ENCODE measurements at places on chromosomes 3 and 15.
A peak's percentile ranks its signal among the peaks of the same experiment; 100 is the strongest.

GRCh38 chr3:100902572-100902971, 90.6 kb downstream of the ABI3BP start:
- DNase-seq, result no peak

DNA sequence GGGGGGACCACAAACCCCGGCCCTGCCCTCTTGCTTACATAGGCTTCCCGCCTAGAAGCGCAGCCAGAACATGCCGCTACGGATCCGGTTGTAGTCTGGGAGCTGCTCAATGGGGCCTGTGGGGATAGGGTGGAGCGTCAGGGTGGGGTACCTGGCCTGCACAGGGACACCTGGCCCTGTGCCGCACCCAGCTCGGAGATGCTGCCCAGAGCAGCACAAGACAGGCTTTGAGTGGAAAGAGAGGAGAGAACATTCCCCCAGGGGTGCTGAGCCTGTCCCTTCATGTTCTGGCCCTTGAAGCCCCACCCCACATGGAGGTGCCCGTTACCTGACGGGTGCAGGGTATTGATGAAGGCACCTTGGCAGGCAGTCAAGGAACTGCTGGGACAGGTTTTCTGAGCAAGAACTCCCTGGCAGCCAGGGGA, 4.0 kb upstream of the COL7A1 start:
- DNase-seq, result no peak

DNA sequence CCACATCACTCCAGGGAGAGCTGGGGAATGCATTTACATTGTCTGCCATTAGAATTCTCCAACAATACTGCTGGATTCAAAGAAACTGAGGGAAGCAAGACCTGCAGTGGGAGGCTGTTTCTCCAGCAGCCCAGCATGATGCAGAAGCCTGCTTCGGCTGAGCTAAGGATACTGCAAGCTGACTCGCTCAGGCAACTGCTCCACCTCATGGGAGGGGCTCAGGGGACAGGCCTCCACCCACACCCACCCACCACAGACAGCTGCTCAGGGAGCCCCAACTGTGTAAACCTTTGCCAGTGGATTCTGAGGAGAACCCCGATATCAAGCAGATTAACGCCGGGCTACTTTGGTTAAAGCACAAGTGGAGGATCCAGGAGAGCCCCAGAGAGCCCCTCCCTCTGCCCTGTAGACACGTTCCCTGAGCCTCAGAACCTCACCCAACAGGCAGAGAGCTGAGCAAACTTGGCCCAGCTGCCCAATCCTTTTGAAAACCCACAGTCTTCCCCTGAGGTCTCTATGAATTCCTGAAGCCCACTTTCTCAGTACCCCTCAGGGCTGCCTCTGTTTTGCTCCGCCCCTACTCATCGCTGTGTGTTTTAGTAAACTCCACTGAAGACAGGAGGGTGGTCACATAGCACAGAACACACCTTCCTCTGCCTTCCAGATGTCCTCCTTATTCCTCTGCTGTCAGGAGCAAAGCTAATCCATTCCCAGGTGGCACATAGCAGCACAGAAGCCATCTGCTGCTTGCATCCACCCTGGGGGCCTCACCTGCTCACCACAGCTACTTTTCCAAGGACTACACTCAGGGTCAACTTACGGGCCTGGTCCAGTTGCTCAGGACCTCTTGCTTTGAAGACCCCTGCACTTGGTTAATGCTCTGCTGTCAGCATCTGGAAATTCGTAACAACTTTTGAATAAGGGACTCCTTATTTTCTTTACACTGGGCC, 269.0 kb downstream of the ABHD5 start:
- peak; percentile 50 for DNase-seq

DNA sequence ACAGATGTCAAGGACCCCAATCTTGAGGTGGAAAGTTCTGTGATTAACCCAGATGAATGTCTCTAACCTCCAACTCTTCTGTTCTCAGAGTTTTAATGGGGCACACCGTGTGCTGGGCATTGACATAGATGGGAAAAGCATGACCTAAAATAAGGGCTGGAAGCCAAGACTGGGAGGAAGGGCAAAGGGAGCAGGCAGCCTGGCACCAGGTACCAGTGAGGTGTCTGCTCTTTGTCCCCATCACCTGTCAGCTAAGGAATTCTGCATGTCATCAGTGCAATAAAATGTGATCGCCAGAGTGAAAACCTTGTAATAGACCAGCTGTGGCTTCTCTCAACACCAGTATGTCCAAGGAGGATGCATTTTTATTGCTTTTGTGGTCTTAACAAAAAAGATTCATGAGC, 143.5 kb upstream of the TPM1 start:
- DNase-seq, result no peak

GRCh38 chr3:12921736-12922135, 80.4 kb upstream of the RPL32 start:
- DNase-seq, result no peak

DNA sequence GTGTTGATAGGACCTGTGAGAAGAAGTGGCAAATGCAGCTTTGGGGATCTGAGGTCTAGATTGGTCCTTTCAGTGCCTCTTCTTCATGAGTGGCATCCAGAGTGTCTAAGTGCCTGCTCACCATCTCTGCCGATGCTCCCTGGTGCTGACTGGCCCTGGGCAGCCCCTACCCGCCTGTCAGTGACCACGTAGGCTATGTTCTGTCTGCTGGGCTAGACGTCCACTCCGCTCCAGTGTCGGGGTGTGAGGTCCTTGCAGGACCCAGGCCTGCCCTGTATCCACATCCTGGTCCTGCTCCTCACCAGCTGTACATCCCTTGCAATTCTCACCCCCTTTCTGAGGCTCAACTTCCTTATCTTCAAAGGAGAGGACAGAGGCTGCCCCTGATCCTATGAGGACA, 48.3 kb upstream of the PRR23E start:
- DNase-seq, result no peak

GRCh38 chr15:54029081-54029480, 50.8 kb downstream of the UNC13C start:
- DNase-seq, result no peak

All from H9 (cell line).